Fibroblast of skin of abdomen (primary cell): ENCODE measurements at places on chromosomes 3 and 15.

GRCh38 chr15:62112616-62113593 is 46.1 kb downstream of the C2CD4A start:
- DNase-seq: peak; percentile 77

GRCh38 chr3:108388136-108389132 is 92.1 kb downstream of the HHLA2 start:
- peak; percentile 16 for DNase-seq

DNA sequence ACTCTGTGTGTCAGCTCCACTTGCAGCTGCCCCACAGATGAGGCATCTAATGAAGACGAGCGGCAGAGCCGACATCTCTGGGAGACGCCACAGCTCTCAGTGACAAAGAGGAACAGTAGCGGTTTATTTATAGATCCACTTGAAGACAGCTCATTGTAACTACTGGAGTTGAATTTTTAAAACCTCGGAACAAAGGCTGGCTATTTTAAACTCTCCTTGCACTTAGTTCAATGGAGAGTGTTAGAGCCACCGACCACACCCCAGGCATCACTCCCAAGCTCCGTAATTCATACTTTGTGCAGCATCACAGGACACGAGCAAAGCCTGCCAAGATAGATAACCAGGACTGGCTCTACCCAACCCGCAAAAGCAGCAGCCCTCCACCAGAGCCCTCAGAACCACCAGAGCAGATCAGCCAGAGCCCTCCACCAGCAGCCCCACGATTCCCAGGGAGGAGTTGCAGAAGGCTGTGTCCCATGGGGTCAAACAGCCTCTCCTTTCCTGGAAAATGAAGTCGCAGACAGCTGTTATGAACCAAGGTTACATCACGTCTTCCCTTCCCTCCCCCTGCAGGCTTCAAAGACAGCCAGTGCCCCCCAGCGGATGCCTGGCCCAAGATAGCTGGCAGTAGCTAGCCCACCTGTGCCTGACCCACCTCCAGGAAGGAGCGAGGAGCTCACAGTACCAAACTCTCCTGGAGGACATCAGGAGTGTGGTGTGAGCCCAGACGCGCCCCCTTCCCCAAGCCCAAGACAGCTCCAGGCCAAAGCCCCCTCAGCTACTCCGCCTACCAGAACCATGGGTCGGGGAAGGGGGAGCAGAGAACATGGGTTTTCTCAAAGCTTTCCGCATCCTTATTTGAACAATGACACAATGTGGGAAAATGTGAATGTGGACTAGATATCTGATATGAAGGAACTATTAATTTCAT is 45.7 kb downstream of the POC1A start:
- peak; percentile 70 for DNase-seq

- DNase-seq: no peak
These were observed 236.2 kb downstream of the ZPLD1 start for GRCh38 chr3:102670986-102671385.

DNA sequence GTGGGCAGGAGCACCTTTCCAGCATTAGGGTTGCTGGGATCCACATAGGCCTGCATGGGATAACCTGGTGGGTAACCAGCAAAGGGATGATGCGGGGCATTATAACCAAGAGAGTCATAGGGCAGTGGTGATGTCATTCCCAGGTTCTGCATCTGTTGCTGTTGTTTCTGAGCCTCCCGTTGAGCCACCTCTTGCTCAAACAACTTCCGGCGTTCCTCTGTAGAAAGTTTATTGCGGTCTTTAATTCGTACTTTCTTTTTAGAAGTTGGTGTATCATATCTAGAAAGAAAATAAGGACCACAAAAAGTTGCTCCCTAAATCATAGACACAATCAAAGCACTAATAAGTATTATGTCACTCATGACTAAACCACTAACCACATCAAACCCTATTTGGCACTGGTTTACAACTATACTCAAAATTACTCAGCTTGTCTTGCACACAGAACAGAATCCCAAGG is 77.8 kb downstream of the NBEAL2 start:
- peak; percentile 44 for DNase-seq

- DNase-seq: peak; percentile 33
These were observed 93.9 kb downstream of the EOMES start for GRCh38 chr3:27628026-27628750.

- DNase-seq: no peak
These were observed 51.9 kb downstream of the RASA2 start for GRCh38 chr3:141538568-141539240.

- peak; percentile 83 for DNase-seq
These were observed 69.2 kb downstream of the MEIS2 start for GRCh38 chr15:37031198-37031597.

DNA sequence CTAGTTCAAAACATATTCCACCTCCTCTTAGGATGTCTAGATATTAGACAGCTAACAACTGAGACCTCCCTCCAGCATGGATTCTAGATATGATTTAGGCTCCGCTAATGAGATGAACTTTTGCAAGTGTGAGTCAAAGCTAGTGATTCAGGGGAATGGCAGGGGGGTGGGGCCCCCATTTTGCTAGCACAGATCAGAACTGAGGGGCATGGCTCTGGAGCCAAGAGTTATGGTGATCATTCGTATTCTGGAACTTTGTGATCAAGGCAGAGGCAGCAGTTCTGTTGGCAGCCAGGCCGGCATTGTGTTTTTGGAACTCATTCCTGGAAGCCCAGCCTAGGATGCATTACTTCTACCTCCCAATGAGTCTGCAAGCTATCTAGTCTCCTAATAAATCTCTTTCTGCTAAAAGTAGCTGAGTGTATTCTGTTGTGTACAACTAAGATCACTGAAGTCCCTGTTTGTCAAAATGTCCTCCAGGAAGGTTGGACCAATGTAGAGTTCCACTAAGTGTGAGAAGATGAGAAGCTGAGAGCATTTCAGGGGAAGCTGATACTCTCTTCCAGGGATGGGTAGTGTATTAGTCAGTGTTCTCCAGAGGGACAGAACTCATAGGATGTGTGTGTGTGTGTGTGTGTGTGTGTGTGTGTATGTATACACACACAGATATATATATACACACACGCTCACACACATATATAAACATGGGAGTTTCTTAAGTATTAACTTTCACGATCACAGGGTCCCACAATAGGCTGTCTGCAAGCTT is 312.7 kb downstream of the TLE3 start:
- peak; percentile 79 for DNase-seq

DNA sequence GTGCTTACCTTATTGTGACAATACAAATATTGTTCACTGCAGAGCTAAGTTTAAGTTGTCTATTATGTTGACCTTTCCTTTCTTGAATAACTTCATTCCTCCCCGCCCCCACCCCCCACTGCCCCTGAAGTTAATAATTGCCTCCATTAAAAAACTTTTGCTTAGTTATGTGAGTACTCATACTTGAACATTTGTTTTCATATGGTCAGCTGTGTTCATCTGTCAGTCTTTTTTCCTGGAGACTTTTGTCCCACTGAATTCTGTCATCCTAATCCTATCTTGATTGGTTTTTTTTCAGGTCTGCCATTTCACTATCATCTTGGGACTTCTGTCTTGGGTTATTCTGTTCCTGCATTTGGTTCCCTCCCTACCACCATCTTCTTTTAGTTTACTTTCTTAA is 8.5 kb downstream of the SLC25A36 start:
- no peak for DNase-seq

GRCh38 chr3:8204853-8205650 is 296.6 kb upstream of the LMCD1 start:
- peak; percentile 89 for DNase-seq

GRCh38 chr3:149673393-149673792 is 15.6 kb upstream of the WWTR1 start:
- DNase-seq: peak; percentile 65

DNA sequence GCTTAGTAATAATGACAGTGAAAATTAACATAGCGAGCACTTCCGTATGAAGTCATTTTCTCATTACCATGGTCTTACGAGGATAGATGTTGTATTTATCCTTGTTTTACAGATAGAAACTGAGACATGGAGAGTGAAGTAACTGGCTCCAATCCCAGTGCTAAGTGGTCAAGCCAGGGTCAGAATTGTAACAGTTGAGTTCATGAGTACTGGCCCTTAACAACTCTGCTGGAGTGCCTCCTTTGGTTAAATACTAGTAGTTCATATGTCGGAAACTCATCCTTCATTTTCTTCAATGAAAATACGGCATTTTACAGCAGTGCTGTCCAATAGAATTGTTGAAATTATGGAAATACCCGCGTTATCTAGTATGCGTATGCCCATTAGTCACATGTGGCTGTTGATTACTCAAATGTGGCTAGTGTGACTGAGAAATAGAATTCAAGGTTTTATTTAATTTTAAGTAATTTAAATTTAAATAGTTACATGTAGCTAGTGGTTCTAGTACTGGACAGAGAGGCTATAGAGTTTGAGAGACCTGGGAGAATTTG is 32.5 kb downstream of the FNDC3B start:
- no peak for DNase-seq

- DNase-seq: no peak
These were observed 45.8 kb upstream of the GOLIM4 start for GRCh38 chr3:168141405-168141998.

- no peak for DNase-seq
These were observed 125.8 kb upstream of the TMEM108 start for GRCh38 chr3:132912416-132912753.

DNA sequence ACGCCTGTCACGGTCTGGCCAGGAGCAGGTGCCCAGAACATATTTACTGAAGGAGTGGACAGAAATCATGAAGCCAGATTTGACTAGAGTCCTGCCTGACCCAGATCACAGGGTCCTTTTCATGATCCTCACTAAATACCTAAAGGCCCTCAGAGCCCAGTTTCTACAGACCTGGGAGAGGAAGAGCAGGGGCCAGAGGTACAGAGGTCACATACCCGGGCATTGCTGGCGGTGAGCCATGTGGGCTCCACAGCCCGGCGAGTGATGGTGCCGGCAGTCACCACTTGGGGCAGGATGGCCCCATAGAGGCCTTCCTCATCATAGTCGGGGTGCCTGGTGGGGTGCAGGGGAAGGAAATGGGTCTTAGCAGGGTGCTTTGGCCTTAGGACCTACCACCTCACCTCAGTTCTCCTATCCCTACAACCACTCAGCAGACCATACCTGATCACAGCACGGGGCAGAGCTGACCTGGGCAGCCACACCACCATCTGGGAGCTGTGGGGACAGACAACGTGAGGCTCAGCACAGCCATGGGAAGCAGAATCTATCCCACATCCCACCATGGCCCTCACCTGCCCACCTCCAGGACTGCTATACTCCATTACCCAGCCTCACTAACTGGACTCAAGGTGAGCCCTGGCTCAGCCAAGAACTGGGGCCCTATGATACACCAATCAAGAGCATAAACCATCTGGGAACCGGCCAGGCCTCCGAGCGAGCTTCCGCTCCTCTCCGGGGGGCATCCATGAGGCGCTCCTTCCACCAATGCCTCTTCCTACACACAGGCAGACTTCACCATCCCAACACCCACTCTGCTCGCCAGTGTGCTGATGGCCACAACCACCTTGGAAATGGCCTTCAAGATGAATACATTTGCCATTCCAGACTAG is 12.9 kb downstream of the POLG start:
- no peak for DNase-seq

- peak; percentile 95 for DNase-seq
These were observed 51.2 kb downstream of the CFAP20DC start for GRCh38 chr3:58998476-58999117.

GRCh38 chr15:72481015-72481659 is 7.0 kb downstream of the ARIH1 start:
- DNase-seq: no peak

- no peak for DNase-seq
These were observed 61.6 kb upstream of the CD200R1L start for GRCh38 chr3:112908252-112908651.

- DNase-seq: peak; percentile 39
These were observed 3.6 kb upstream of the GNB4 start for GRCh38 chr3:179454887-179455286.

- DNase-seq: no peak
These were observed 5.1 kb downstream of the LINGO1 start for GRCh38 chr15:77627581-77627980.

- DNase-seq: peak; percentile 2
These were observed 38.3 kb downstream of the ADGRG7 start for GRCh38 chr3:100647657-100648056.

GRCh38 chr3:64380546-64380945 is 155.3 kb upstream of the PRICKLE2 start:
- peak; percentile 46 for DNase-seq

DNA sequence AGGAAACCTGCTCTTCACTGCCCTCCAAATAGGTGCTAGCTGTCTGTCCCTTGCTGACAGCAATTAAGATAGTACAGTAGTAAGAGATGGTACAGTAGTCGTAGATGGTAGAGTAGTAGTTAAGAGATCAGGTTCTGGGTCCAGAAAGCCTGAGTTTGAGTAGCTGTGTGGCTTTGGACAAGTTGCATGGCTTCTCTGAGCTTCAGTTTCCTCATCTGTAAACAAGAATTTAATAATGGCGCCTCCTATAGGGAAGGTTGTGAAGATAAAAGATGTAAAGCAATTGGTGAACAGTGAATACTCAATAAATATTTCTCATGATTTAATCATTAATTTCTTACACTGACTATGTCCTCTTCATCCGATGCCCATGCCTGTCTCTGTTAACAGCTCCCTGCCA is 86.9 kb upstream of the BCL6 start:
- no peak for DNase-seq

- DNase-seq: peak; percentile 6
These were observed 66.1 kb downstream of the NUP210 start for GRCh38 chr3:13353936-13354542.

GRCh38 chr3:110413807-110414748 is 657.5 kb upstream of the NECTIN3 start:
- peak; percentile 78 for DNase-seq

- no peak for DNase-seq
These were observed 214.7 kb upstream of the MRPL3 start for GRCh38 chr3:131717493-131717892.

DNA sequence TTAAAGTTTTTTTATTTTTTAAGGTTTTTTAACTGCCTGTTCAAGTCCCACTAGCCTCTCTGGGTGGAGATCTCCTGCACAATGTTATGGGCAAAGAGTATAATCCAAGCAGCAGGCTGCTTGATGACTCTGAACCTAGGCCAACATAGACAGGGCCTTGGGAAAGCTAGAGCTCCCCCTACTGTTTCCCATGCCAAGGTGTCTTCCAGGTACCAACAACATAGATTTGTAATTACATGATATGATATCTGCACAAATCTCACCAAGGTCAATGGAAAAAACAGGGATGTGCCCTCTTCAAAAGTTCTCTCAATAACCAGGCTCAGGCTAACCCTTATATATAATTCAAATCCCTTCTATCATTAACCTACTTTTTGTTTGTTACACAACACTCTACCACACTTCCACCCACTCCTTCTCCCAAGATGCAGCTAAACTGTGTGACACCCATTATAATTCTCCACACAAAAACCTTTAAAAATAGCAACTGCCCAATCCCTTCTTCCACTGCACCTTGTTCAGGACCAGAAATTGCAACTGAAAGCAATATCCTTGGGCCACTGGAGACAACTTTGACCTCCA is 43.8 kb downstream of the RBM15B start:
- peak; percentile 20 for DNase-seq

GRCh38 chr3:155869691-155870090 is 759 bp upstream of the GMPS start:
- DNase-seq: no peak

GRCh38 chr3:53252096-53252946 is 3.5 kb downstream of the TKT start:
- no peak for DNase-seq
